ENCODE measurements at places on chromosomes 3 and 15. TPM values are rescaled to one million over a fixed set of nuclear protein-coding genes. Genes with fewer than 3 reads are reported as not detected.

DNA sequence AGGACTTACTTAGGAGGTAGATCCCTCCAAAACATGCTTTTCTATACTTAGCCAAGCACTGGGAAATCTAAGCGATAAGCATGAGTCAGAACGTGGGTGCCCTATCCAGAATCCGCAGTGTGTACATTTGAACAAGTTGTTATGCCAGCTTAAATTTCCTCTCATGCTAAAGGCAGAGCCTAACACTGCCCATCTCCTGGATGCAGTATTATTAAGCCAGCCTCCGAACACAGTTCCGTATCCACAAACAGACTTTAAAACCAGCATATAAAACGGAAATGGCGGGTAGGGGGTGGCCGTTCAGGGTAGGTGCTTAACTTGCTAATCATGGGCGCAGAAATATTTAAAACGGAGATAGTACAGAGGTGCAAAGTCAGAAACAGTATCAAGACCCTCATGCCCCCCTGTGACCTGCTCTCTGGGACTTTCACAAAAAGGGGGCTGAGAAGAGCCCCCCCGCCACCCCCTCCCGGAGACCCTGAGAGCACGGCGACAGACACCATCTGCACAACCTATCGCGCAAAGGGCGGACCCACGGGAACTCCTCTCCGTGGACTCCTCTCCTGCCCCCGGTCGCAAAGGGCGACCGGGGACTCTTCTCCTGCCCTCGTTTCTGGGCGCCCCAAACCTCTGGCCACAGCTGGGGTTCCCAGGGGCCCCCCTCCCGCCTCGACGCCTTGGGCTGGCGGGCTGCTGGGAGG is 889 bp upstream of the LRRIQ4 start:
- H3K27me3 ChIP-seq, result peaks cover 3% of the 10 kb centered on the region
- H3K4me3 ChIP-seq, result peak overlapping the region; percentile 50
- H3K36me3 ChIP-seq, result no peaks in the 10 kb centered on the region
- no peak for DNase-seq
- H3K27ac ChIP-seq, result no peak overlapping the region
- peaks cover 26% of the 10 kb centered on the region for H3K4me1 ChIP-seq

DNA sequence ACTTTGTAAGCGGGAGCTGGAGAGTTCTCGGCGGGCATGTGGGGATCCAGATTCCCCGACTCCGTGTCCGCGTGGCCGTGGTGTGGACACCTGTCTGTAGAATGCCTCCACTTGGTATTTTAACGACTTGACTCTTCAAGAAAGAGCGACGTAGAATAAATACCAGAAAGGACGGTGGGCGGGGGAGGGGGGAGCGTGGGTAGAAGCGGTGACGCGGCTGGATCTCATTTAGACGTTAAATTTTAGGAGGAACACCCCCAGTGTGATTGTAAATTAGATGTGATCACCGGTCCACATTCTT is 620 bp upstream of the PYGO1 start:
- DNase-seq, result no peak
- no peak overlapping the region for H3K27ac ChIP-seq
- H3K27me3 ChIP-seq, result peaks cover 64% of the 10 kb centered on the region
- H3K4me1 ChIP-seq, result peaks cover 6% of the 10 kb centered on the region

GRCh38 chr3:128424508-128425069 is 42.1 kb downstream of the DNAJB8 start:
- H3K4me1 ChIP-seq, result peaks cover 11% of the 10 kb centered on the region
- no peak overlapping the region for H3K27ac ChIP-seq
- no peak for DNase-seq
- peaks cover 10% of the 10 kb centered on the region for H3K27me3 ChIP-seq

DNA sequence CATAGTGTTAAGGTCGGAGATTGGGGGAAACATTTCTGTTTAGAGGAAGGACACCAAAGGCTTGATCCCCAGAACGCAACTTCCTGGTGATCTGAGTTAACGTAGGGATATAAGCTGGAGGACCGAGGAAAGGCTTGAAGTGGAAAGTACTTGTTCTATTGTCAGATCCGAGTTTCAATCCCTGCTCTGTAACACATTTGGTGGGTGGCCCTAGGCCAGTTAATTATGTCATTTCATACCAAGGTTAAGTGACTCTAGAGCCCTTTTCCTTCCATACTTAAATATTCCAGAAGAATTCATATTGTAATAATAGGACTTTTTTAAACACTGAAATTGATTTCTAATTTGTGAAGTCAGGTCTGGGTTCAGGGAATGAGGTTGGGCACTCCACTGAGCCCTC is 80.9 kb downstream of the RPLP1 start:
- no peaks in the 10 kb centered on the region for H3K27me3 ChIP-seq
- no peaks in the 10 kb centered on the region for H3K36me3 ChIP-seq
- no peaks in the 10 kb centered on the region for H3K4me1 ChIP-seq
- no peak for DNase-seq
- no peak overlapping the region for H3K4me3 ChIP-seq

The ATP13A5 gene
- polyA plus RNA-seq, result not detected

The CXCR6 gene
- not detected for polyA plus RNA-seq

The CRYGS gene
- polyA plus RNA-seq, result 0.25 TPM
